ENCODE measurements at places on chromosomes 12 and 14.

GRCh38 chr14:94897561-94897960, 127.6 kb upstream of the GSC start:
- DNase-seq, result no peak

- no peak for DNase-seq
Measured at GRCh38 chr14:77071938-77072388, 26.1 kb upstream of the CIPC start.

GRCh38 chr12:76864791-76865400, 13.9 kb downstream of the CSRP2 start:
- no peak for DNase-seq

DNA sequence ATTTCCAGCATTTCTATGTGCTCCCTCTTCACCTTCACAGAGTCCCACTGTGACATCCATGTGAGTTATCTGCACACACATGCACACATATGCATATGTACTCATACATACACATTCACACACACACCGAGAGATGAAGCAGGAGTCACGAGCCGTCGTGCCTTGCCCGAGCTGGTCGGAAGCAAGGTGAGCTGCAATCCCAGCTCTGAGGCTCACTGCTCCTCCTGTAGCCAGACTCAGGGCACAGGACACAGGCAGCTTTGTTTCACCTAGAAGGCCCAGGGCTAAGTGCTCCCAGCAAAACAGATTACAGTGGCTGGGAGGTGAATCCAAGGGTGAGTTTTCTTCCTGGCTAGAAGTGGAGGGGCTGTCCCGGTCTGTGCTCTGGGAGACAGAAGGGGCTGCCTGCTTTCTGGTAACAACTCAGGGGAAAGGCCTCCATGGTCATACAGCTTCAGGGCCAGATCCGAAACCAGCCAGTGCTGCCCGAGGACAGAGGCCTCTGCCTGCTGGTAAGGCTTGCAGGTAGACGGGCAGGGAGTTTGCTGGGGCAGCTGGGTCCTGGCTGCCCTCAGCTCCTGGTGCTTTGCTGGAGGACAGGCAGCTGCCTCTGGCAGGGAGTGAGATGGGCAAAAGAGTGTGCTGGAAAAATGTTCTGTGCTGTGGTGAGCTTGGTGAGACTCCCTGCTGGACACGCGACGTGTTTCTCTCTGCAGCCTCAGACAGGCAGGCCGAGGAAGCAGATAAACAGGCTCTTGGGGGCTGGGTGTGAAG, 123.7 kb downstream of the CRACR2A start:
- no peak for DNase-seq

- no peak for DNase-seq
Measured at GRCh38 chr14:78498062-78498595, 328.0 kb downstream of the NRXN3 start.

GRCh38 chr12:19095756-19096480, 33.6 kb upstream of the PLEKHA5 start:
- no peak for DNase-seq

- DNase-seq, result no peak
Measured at GRCh38 chr14:85483652-85484051, 46.3 kb upstream of the FLRT2 start.

DNA sequence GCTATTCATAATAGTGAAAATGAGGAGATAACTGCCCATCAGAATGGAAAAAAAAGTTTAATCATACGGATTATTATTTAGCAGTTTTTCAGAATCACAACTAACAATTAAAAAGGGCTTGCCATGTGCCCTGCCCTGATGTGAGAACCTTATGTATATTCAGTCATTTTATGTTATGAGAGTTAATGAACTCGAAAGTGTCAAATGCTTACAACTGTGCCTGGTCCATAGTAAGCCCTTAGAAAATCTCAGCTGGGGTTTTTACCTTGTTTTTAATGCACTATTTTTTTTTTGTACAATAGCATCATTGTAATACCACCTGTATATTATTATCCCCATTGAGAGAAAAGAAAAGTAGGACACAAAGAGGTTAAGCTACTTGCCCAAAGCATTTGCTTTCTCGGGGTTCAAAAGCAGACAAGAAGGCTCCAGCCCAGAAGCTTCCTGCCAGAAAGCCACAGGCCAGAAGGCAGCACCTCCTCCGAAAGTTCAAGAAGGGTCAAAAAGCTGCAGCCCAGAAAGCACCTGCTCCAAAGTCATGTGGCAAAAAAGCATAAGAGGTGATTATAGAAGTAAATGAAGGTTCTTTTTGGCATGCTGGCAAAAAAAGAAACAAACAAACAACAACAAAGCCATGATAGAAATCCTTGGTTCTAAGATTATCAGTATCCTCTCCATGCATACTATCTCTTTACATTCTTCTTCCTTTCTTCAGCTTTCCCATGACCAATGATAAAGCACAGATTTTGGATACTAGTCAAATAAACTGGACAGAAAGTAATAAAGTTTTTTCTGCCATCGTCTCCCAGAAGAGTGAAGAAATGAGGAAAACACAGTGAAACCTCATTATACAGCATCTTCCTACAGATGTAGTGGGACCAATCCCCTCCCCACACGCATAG, 59.1 kb upstream of the NAP1L1 start:
- no peak for DNase-seq

DNA sequence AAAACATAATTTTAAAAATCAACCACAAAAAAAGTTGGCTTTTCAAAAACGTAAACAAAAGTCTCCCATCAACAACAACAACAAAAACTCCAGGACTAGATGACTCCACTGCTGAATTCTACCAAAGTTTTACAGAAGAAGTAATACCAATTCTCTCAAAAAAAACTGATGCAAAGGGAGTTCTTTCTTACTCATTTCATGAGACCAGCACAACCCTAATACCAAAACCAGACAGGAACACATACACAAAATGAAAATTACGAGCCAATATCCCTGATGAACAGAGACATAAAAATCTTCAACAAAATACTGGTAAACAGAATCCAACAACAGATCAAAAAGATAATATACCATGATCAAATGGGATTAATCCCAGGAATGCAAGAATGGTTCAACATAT, 147.3 kb downstream of the BTG1 start:
- no peak for DNase-seq

GRCh38 chr12:29537298-29537697, 39.8 kb upstream of the OVCH1 start:
- DNase-seq, result no peak

DNA sequence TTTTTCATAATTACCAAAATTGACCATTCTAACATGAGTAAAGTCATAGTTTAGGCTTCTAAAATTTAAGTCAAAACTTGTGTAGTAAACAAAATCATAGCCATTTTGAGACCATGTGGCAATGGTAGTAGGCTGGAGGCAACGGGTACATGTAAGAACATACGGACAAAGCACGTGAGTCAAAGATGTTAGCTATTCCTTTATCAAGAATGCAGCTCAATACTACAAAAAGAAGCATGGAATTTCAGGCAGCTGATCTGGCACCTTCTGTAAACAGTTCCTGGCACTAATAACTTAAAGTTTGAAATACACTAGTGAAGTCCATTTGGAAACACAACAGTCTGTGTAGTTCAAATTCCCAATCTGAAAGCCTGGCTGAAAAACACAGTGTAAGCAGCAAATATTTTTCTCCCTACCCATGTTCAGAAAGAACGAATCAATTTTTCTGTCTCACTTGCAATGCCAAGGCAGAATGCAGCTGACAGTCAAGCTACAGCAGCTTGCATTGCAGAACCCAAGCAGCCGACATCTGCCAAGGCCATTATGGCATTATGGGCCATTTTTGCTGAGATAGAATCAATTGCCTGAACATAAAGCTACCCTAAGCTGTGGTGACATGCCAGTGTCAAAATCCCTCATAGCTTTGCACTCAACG, 29.3 kb downstream of the MYF5 start:
- no peak for DNase-seq

DNA sequence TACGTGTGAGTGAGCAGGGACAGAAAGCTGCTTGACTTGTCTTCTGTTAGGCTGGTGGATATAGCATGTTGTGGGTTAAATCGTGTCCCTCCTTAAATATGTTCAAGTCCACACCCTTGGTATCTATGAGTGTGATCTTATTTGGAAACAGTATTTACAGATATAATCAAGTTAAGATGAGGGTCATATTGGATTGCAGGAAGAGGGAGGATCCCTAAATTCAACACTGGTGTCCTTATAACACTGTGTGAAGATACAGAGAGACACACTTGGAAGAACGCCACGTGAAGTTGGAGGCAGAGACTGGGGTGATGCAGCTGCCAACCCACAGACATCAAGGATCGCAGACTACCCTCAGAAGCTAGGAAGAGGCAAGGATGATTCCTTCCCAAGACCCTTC, 275.2 kb upstream of the SSTR1 start:
- no peak for DNase-seq

DNA sequence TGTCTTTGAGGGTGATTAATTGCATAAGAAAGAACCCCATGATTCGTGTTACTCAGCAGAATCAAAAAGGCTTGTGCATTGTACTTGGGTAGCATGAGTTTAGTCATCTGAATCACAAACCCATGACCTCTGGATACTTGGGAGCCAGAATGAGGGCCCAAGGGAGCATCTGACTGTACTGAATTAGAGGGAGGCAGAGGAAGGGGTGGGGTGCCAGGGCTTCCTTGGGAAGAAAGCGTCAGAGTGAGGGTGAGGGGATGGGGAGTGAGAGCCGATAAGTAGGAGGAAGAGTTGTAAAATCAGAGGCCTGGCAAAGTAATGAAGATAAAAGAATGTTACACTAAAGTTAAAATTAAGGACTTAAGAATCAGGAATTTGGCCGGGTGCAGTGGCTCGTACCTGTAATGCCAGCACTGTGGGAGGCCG, 29.8 kb downstream of the GPRC5D start:
- no peak for DNase-seq

- no peak for DNase-seq
Measured at GRCh38 chr12:67957383-67957782, 31.9 kb upstream of the IFNG-AS1 start.
